ENCODE measurements at places on chromosomes 7 and 10.

DNA sequence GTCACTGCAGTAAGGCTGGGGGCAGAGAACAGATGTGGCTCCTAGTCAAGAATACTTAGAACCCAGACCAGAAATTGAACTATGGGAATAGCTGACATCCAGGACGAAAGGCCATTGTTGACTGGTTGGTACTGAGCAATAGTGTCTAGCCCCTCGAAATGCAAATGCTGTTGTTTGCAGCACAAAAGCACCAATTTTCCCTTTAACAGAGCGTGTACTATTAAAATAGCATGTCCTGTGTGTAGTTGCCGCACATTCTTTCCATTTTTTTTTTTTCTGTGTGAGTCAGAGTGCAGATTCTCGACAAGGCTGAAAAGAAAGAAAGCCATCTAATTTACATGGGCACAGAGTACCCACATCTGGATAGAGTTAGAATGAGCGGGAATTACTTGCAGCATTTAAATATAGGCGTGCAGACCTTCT is 302.4 kb downstream of the PTEN start:
- no peak for DNase-seq

DNA sequence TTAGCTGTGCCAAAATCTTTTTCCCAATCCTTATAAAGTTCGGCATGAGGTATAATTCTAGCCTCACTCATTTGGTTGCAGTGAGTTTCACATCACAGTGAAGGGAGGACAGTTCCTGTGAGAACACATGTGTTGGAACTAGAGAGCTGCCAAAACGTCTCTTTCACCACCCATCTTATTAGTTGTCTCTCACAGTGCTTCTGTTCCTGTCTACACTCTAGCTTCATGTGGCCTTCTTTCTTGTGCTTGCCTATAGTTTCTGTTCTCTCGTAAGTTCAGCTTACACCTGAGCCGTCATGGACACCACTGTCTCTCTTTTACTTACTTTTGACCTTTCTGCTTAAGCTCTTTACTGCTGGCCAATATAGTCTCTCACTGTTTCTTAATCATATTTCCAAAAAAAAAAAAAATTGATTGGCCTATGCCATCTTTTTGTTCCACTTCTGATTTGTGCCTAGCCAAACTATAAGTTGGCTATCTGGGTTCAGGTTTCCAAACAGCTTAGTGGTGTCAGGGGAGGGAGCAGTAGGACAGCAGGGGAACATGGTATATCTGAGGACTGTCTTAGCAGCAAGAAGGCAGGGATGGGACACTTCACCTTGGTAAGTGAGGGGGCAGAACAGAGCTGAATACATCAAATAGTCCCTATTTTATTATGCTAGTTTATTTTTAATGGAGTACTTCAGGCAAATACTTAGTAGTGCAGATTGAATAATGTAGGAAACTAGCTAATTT is 38.0 kb downstream of the ZNRF2 start:
- DNase-seq: peak; percentile 18

- no peak for DNase-seq
Measured at GRCh38 chr10:36221101-36221500, 579.0 kb upstream of the FZD8 start.

DNA sequence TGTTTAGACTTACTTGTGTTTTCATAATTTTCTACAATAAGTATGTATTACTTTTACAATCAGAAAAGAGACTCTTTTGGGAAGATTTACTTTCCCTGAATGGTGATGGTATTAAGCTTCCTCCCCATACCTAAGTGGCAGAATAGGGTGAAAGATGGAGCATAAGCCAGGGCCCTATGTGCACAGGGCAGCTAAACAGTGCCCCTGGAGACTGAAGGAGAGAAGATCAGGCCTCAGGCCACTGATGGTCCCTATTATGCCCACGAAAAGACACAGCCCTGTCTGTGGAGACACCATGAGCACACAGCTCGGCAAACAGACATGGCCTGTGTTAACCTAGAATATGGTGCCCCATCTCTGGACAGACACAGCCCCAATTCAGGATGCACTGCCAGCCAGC is 139.4 kb downstream of the OAT start:
- DNase-seq: no peak

- DNase-seq: no peak
Measured at GRCh38 chr7:28272461-28272877, 91.9 kb upstream of the JAZF1 start.

DNA sequence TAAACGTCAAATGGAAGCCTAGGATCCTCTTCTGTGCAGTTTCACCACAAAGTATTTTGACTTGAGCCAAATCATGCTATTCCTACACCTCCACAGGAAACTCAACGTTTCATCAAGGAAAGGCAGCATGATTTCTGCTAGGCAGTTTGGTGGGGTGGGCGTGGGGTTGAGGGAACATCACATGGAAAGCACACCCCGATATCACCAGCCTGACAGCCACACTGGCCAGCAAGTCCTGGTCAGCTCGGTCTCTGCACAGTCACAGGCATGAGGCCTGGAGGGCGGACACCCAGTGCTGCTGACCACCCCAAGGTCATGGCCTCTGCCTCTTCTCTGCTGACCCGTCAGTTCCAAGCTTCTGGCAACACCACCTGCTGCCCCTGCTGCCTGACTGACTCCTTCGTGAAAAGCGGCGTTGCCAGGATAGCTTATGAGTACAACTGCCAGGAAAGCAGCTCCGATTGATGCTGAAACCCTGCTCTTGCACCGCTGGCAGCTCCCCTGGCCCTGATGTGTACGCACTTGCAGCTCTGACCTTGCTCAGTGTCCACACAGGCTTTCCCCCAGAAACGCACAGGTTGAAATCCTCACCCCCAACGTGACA is 171.5 kb downstream of the DIP2C start:
- DNase-seq: no peak

- DNase-seq: no peak
Measured at GRCh38 chr10:71819441-71819861, 31.6 kb downstream of the PSAP start.

DNA sequence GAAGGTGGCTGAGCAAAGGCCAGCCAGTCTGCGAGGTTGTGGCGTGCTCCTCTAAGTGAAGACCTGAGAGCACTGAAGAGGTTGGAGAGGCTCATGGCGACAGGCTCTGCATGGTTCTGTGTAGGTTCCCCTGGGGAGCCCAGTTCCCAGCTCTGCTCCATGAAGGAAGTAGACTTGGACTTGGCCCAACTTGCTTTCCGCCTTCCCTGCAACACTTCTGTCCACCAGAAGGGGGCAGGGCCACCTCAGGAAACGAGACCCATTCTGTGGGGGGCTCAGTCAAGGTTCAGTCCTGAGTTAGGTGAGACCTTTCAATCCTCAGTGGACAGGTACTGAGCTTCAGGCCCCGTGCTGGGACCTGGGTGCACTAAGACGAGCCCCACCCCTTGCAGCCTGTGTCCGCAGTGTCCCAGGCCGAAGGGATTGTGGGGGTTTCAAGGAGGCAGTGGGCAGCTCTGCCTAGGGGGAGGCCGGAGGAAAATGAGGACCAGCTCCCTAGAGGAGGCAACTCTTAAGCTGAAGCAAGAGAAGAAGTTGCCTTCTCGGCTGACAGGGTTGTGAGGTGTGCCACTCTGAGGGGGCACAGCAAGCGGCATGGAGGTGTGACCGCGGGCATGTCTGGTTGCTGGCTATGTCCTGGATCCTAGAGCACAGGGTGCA is 15.0 kb upstream of the PCBD1 start:
- DNase-seq: peak; percentile 55

DNA sequence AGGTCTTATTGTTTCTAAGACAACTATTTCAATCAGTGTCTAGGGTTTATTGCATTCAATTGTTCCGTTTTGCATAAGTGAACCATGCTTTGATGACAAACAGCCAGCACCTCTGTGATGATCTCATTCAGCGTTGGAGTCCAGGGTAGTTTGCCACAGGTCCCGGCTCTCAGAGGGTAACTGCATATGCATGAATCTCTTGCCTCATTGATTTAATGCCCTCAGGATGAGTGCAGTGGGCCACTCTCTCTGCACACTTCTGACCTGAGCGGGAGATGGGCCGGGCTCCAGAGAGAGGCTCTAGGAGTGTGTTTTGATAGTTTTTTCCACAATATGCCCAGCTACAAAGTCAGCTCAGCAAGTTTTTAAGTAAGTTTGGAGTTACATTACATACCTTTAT is 83.9 kb downstream of the HECW1 start:
- no peak for DNase-seq

- DNase-seq: no peak
Measured at GRCh38 chr10:94138391-94138790, 144.7 kb downstream of the PLCE1 start.

- DNase-seq: peak; percentile 84
Measured at GRCh38 chr7:2688409-2689342, 674 bp downstream of the AMZ1 start.

- DNase-seq: no peak
Measured at GRCh38 chr7:46559194-46559832, 638.2 kb upstream of the IGFBP3 start.

GRCh38 chr7:38410056-38410455 is 136.6 kb upstream of the TARP start:
- DNase-seq: no peak

DNA sequence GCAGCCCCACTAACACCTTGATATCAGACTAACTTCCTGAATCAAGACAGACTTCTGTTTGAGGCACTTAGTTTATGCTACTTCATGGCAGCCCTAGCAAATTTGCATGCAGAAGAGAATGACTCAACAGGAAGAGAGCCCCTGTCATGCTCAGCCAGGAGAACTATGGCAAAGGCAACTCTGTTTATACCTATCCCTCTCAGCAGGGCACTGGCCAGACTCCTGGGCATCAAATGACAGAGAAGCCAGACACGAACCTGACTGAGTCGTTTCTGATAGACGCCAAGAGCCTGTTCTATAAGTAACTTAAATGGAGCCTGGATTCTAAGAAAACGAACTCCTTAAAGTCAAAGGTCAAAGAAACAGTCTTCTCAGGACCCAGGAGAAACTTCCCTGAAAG is 50.9 kb upstream of the UNC5B start:
- DNase-seq: no peak

- no peak for DNase-seq
Measured at GRCh38 chr7:151920488-151920887, 35.8 kb upstream of the GALNTL5 start.

- no peak for DNase-seq
Measured at GRCh38 chr10:44673245-44673983, 237.7 kb upstream of the TMEM72 start.

GRCh38 chr7:14760730-14761478 is 141.6 kb downstream of the DGKB start:
- no peak for DNase-seq

DNA sequence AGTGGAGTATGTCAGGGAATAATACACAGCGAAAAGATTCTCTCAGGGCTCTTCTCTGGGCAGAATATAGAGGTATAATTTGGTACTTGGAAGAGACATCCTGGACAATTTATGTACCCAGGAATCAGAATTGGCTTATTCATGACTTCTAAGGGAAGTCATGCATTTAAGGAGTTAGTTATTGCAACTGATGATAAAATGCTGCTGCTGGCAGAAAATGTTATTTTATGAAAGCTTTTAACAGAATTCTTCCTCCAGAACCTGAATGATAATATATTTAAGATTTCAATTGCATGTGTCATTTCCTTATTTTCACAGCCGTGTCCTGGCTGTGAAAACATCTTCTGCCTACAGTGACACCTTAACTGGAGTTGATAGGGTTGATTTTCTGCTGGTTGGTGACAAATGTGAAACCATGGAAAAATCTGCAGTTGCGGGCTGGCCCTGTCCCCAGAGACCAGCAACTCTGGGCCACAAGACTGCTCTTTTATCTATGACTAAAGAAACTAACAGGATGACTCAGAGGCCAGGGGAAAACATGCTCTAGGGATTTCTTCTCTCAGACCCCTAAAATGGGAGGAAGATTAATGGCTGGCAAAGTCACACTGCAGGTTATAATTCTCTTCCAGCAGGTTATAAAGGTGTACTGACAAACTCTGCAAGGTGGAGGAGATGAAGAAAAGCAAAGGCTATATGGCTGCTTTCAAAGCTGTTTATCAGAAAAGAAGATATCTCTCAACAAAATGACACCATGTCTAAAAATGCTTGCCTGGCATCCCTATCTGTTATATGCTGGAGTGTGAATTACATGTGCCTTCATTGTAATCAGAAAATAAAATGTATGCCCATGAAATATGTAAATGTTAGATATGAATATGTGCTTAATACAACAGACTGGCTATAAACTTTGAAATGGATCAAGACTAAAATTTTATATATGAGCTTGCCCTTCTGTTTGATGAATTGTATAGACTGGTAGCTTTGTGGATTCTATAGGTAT is 12.1 kb upstream of the TRUB1 start:
- no peak for DNase-seq

DNA sequence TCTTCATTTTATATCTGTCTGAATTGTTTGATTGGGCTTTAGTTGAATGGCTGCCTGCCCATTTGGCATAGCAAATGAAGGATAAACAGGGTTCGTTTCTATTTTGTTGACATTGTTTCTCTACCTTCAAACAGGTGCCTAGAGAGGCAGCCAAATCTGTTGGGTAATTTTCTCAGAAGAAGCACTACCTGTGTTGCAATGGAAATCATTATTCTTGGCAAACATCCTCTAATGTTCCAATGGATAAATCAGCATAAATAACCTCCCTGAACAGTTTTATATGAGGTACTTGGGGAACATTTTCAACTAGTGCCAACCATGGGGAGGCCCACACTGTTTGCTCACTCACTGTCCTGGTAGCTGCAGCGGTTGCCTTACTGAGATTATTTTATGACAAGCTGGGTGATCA is 64.4 kb upstream of the PLPP4 start:
- no peak for DNase-seq

DNA sequence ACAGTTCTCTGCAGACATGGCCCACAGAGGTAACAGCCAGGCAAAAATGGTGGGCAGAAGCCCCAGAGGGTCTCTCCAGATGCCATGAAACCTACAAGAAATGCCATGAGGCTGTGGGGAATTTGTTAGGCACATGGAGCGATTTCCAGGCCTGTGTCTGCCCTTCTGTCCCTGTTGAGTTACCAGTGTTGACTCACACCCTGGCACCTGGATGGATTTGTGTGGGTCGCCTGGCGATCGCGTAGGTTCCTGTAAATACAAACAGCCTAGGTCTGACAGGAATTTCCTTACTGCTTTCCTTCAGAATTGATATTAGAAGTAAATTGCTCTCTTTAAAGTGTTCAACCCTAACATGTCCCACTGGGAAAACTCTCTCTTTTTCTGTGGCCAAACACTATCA is 164.9 kb upstream of the EEPD1 start:
- no peak for DNase-seq

DNA sequence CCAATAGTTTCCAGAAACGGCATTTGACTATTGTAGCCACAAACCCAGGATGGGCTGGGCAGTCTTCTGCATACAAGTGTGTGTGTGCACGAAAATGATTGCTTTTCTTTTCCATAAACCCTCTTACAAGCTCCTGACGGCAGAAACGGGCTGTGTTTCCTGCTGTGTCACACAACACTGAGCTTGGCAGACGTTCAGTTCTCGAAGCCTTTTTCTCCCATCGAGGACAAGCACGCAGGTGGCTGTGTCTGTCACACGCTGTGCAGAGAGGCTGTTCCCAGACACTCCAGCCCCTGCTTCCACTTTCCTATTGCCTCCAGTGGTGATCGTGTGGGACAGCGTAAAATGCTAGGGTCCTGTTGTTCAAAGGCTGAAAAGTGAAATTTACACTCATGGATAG is 32.1 kb downstream of the RBAK start:
- DNase-seq: no peak

All from GM12892 (cell line).